ENCODE measurements at places on chromosomes 6 and 20.

GRCh38 chr20:8652396-8652795, 416.5 kb upstream of the PLCB4 start:
- no peak for DNase-seq

DNA sequence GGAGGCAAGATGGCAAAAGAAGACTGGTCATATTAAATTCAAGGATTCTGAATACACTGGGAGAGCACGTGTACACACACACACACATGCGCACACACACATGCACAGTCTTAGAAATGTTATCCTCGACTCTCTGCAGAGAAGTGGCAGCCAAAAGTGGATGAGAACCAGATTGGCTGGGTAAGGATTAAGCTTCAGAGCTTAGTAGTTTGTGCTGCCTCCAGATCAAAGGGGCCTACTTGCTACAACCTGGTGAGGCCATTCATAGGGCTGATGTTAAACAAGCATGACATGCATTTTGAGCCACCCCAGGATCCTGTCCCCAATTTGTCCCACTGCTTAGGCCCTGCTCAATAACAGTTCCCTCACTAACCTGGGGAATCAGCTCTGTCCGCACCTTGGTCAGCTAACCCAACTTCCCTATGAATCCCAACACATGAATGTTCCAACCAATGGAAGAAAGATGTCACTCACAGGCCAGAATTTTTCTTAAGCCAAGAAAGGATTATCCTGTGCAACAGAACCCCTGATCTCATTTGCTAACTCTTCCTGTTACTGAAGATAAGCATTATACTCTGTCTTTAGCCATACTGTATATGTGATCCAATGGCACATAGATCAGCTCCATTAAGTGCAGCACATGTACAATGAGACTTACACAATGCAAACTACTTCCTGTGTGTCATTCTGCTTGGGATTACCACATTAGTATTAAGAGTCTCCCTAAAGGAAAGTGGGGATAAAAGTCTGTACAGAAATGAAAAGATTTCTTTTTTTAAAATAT, 31.0 kb downstream of the TOMM6 start:
- DNase-seq: no peak

DNA sequence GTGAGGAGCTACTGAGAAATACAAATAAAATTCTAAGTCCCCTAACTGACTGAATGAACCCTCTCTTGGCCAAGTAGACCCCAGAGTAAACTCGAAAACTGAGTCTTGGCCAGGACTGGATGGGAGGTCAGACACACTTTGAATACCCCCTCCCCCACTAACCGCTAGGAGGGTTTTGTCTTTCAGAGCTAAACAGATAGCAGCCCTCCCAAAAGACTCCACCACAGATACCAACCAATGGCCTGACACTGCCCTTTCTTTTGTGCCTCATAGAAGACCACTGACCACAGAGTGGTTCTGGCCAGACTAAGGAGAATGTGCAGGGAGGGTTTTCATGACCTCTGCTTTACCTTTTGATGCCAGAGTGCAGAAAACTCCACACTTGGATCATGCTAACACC, 42.1 kb downstream of the SPACA1 start:
- DNase-seq: no peak

- no peak for DNase-seq
These were observed 15.3 kb downstream of the PCIF1 start for GRCh38 chr20:45949542-45950329.

GRCh38 chr6:45619994-45620471, 242.3 kb upstream of the SUPT3H start:
- no peak for DNase-seq

DNA sequence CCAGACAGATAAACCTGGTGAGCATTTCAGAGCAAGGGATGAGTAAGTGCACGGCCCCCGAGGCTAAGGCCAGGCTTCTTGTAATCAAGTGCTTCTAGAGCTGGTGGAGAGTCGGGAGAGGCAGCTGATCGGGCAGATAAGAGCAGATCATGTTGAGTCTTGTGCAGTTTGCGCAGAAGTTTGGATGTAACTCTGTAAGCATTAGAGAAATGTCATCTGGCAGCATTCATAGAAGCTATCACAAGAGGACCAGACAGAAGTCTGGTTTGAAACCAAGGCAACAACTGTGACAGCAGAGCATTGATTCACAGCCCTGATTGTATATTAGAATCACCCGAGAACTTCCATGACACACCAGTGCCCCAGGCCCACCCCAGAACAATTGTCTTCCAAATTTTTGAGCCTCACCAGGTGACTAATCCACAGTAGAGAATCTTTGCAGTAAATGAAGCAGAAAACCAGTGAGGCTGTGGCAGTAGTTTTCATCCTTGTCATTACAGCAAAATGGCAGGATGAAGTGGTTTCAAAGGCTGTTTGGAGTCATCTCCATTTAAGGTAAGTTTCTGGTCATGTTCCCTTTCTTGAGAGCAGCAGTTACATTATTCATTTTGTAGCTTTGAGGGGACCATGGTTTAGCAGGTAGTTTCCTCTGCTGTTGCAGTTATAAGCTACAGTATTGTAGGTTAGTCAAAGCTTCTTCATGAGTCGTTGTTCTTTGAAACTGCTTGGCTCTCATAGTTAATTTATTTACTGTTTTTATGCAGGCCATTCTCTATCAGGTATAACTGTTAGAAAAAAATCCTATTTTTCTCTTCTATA, 84.1 kb downstream of the RNF217 start:
- DNase-seq: no peak

Measured in activated T-cell treated with anti-CD3 and anti-CD28 coated beads, Interleukin-2, amount 50 U/mL, for 1 hour (primary cell).